ENCODE measurements at places on chromosomes 16 and 17. TPM values are rescaled to one million over a fixed set of nuclear protein-coding genes. Genes with fewer than 3 reads are reported as not detected.

DNA sequence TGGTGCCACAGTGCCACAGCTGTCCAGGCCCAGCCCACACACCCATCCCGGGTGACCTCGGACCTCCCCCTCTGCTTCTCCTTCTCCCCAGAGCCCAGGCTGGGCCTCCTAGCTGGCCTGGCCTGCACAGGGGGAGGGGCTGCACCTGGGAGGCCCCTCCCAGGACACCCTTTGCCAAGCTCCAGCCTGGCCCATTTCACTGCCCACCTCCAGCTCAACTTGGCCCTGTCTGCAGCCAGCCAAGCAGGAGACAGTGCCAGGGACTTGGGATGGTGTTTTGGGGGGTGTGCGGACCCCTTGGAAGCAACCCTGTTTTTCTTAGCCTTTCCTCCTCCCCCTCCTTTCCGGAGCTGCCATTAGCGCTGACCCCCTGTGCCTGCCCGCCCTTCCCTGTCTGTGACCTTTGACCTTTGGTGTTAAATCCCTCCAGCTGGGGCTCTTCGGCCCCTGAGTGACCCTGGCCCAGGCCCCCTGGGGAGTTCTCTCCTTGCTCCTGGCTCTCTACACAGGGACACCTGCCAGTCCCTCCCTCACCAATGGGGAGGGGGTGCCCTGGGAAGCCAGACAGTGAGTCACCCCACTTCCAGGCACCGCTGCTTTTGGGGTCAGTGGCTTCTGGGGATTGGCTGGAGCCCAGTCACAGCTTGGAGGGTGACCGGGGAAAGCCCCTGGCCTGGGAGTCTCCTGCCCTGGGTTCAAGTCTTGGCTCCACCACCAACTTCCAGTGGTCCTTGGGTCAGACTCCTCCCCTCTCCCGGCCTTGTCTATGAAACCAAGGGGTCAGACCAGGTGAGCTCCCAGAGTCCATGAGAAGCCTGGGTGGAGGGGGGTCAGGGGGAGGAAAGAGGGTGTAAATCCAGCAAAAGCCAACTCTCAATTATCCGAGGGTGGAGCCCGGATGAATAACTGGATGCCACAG is 1.9 kb downstream of the GLIS2 start:
- peak; percentile 58 for DNase-seq

- no peak for DNase-seq
These were observed 635 bp upstream of the AATF start for GRCh38 chr17:36947922-36948716.

DNA sequence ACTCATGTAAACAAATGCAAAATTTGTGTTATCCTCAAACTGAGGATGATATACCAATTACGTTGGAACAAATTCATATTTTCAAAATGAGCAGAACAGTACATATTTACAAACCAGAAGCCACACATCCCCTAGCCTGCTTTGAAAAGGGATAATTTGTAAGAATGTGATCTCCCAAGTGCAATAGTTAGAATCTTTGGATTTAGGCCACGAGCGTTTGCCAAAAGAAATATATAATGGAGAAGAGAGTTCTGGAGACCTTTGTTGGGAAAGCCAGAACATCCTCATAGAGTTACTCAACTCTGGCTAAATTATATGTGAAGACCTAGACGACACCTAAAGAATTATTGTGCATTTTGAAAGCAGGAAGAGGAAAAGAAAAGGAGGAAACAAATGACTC is 449.3 kb downstream of the KCNJ2 start:
- DNase-seq, result no peak

DNA sequence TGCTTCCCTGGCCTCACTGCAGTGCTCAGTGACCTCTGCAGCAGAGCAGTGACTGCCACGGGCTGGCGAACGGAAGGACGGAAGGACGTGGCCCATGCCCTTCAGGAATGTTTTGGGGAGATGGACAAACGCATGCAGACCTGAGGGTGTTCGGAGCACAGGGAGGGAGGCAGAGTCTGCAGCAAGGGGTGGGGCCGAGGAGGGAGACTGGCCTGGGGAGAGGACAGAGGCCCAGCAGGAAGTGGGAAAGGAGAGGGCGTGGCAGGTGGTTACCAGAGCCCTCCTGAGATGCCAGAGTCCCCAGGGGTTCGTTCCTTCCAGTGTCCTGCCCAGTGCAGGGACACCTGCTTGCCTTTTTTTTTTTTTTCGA is 21.9 kb downstream of the ADORA2B start:
- no peak for DNase-seq

- DNase-seq, result no peak
These were observed 1.7 kb upstream of the MAZ start for GRCh38 chr16:29804455-29805231.

Gene RAB11FIP4
- 103 TPM for total RNA-seq

Gene SPPL2C
- not detected for total RNA-seq
